ENCODE measurements at places on chromosomes 11 and 22. TPM values are rescaled to one million over a fixed set of nuclear protein-coding genes. Genes with fewer than 3 reads are reported as not detected.

- DNase-seq = no peak
These were observed 5.0 kb downstream of the NAGA start for GRCh38 chr22:42065438-42066125.

IFITM1 gene
- polyA plus RNA-seq = 67.5 TPM

DNA sequence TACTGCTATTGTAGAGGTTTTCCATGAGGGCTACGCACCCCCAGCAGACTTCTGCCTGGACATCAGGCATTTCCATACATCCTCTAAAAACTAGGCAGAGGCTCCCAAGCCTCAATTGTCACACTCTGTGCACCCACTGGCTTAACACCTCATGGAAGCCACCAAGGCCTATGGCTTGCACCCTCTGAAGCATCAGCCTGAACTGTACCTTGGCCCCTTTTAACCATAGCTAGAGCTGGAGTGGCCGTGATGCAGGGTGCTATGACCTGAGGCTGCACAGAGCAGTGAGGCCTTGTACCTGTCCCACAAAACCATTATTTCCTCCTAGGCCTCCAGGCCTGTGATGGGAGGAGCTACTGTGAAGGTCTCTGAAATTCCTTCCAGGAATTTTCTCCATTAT lies 33.9 kb downstream of the AAMDC start:
- DNase-seq = no peak

DNA sequence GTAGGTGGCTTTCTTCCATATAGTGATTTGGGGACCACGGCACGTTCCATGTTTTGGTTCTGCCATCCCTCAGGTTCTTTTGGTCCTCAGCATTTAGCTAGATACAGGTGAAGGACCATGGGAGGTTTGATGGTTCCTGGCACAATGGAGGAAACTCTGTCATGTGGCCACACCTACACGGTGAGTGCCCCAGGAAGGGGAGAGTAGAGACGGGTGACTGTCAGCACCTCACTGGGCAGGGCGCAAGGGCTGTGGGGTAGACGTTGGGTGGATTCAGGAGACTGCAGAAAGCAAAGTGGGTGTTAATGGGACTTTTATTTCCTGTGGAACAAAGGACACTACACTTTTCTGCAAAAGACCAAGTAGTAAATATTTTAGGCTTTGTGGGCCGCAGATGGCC lies 73.4 kb downstream of the PPP6R3 start:
- no peak for DNase-seq

BRSK2 gene
- polyA plus RNA-seq = 0.55 TPM

Measured in IMR-90 (cell line).